T-helper 2 cell treated with Interferon-gamma antibody and Interleukin-4, amounts not matched to agents 5 μg/mL and 100 μg/mL, for 36 hours (primary cell): ENCODE measurements at places on chromosomes 7 and 10.

DNA sequence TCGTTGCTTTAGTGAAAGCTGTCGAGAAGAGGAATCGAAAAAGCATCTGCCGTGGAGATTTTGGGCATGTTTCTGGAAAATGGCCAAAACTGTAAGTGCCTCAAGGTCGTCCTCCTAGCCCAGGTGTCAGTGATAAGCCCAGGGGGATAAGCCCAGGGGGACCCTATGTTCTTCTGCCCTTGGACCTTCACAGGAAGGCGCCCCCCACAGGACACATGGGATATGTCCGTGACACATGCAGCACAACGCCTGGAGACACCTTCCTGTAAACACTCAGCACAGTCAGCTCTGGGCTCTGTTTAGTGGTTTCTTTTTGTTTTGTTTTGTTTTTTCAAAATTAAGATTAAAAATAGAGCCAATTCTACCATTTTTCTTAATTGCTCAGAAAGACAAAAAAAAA, 272.7 kb downstream of the KLF6 start:
- DNase-seq, result no peak

DNA sequence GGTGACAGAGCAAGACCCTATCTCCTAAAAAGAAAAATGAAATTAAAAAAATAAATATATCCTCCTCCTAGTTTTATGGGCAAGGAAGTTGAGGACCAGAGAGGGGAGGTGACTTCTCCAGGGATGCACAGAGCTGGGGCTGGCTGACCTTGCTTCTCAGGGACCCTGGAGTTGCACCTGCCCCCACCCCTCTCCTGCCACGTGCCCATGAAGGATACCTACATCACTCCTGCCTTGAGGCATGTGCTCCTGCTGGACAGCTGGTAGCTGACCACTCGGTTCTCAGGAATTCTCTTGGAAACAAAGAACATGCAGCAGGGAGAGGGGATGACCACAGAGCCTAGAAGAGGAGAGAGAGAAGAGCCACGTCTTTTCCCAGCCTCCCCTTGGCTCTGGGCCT, 522 bp downstream of the CCL24 start:
- no peak for DNase-seq

GRCh38 chr7:65744406-65744805, 128.5 kb upstream of the VKORC1L1 start:
- no peak for DNase-seq

GRCh38 chr10:111504376-111504775, 427.5 kb downstream of the ADRA2A start:
- DNase-seq, result no peak

DNA sequence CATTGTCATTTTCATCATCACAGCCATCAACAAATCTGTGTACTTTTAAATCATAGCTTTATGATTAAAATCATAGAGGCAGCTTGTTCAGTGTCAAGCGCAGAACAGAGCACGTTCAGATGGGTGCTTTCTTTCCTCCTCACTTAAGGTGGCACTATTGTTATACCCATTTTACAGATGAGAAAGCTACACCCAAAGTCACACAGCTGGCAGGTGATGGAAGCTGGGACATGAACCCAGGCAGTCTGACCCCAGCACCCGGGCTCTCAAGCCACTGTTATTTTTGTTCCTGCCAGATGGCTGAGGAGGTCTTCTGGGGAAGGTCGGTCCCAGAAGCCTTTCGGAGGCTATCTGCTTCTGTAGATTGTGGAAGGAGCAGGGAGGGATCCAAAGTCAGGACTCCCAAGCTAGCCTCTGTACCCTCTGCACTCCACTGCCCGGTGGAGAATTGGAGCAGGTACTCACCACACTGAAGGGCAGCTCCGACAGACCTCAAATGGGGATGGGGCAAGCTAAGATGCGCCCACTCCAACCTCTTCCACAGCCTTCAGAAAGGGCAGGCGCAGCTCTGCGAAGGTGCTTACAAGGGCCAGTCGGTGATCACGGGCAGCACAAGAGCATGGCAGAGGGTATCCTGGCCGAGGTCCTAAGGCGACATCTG, 610 bp downstream of the AVPI1 start:
- DNase-seq, result peak; percentile 13

- DNase-seq, result no peak
Observed at GRCh38 chr10:128614802-128615553, 488.8 kb upstream of the MKI67 start.

GRCh38 chr7:112970771-112971170, 115.9 kb downstream of the GPR85 start:
- no peak for DNase-seq

- no peak for DNase-seq
Observed at GRCh38 chr10:71128311-71128980, 83.9 kb upstream of the UNC5B start.

DNA sequence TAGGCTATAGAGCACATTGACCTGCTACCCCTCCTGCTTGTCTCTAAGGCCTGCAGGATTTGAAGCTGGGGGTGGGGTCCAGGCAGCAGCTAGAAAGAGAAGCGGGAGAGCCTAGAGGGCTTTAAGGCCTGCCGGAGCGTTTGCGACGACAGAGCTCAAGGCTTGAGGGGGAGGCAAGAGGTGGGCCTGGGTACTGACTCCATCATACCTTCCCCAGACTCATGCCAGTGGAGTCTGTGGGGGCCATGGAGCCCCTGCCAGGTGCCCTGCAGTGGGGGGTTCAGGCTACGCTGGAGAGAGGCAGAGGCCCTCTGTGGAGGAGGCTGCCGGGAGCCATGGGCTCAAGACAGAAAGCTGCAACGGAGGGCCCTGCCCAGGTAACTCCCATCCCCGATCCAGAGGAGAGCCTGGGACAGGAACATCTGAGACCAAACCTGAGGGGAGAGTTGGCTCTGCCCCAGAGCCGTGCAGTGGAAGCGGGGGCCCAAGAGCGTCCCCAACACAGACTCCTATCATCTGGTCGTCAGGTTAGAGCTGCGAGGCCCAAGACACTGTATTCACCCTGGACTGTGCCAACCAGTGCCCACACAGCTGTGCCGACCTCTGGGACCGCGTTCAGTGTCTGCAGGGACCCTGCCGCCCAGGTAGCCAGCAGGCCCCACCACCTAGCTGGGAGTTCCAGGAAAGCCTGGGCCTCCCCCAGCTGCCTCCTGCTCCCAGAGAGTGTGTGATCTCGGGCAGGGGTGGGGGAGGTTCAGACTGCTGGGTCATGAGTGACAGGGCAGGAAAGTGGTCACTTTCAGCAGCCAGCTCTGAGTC, 13.2 kb upstream of the ZNF862 start:
- no peak for DNase-seq

DNA sequence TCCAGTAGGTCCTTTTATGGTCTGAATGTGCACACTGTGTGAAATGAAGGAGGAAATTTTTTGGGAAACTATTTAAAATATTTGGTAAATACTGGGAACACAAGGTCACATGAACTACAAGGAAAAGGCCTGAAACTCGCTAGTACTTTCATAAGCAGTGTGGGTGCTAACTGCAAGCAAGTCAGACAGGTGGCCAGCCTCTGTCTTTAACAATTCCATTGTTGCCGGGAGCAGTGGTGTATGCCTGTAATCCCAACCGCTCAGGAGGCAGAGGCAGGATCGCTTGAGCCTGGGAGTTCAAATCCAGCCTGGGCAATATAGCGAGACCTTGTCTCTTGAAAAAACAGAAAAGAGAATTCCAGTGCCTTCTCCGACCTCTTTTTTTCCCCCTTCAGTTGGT, 37.5 kb downstream of the SMURF1 start:
- no peak for DNase-seq

GRCh38 chr10:77863446-77863845, 63.1 kb downstream of the DLG5 start:
- no peak for DNase-seq

GRCh38 chr7:54483523-54483922, 58.7 kb upstream of the VSTM2A start:
- DNase-seq, result no peak

DNA sequence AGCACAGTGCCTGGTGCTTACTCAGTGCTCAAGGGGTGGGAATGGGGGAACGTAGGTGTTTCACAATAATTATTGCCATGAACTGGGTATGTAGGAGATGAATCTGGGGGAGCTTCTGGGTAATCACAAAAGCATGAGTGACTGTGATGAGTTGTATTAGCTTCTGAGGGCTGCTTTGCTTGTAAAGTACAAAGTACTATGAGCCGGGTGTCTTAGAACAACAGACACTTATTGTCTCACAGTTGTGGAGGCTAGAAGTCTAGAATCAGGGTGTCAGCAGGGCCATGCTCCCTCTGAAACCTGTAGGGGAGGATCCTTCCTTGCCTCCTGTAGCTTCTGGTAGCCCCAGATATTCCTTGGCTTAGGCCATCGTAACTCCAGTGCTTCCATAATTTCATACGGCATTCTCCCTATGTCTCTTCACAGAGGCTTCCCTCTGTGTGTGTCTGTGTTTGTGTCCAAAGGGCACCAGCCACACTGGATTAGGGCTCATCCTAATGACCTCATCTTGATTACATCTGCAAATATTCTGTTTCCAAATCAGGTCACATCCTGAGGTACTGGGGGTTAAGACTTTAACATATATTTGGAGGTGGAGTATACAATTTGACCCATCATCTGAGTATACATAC, 84.8 kb upstream of the AGBL3 start:
- DNase-seq, result no peak

DNA sequence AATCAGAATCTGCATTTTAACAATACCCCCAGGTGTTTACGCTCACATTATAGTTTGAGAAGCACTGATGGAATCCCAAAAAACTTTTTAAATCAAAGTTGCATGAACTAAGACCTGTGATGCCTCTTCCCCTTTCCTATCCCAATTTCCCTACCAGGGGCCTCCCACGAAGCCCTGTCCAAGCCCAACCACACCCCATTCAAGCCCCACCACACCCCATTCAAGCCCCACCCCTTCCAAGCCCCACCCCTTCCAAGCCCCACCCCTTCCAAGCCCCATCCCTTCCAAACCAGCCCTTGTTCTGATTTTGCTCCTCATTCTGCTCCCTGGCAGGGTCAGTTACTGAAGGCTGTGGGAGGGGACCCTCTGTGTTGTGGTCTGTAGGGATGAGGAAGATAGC, 9.8 kb upstream of the AQP1 start:
- no peak for DNase-seq

GRCh38 chr7:142450206-142450605, 192.3 kb upstream of the PRSS58 start:
- no peak for DNase-seq

GRCh38 chr10:111161109-111161874, 84.5 kb downstream of the ADRA2A start:
- DNase-seq, result no peak

DNA sequence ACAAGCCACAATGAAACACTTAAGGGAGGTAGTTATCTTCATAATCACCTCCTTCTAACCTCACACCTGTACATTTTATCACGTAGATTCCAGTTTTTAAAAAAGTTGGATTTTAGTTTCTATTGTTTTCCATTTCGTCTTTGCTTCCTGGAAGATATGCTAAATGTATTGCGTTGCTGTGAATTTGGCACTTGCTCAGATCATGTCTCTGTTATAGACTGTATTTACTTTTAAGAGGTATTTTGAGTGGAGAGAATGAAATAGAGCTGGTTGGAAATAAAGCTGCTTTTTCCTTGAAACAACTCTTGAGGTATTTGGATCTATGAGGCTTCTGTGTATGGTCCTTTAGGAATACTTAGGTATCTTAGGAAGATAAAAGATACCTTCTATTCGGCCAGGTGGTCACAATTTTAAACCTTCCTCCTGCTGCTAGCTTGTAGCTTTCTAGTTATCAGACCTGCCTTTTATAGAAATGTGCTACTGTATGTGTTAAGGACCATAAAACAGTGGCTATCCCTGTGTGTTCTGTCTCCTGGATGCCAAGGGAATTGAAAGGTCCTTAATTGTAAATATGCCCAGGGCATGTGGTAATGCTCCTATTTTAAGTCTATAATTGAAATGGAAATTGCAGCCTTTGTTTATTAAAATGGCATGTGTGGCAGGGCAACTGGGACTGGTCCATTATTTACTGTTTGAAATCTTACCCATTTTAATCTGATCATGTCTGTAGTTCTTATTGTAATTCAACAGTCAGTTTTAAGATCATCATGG, 147.7 kb downstream of the SND1 start:
- DNase-seq, result no peak

- no peak for DNase-seq
Observed at GRCh38 chr10:124474514-124475070, 13.0 kb downstream of the LHPP start.
